ENCODE measurements at places on chromosomes 2 and 18.

GRCh38 chr2:100903534-100904258, 83.8 kb downstream of the NPAS2 start:
- DNase-seq, result no peak

- DNase-seq, result no peak
These were observed 209.3 kb upstream of the SOX11 start for GRCh38 chr2:5482929-5483331.

- no peak for DNase-seq
These were observed 3.2 kb downstream of the WDR33 start for GRCh38 chr2:127807678-127808353.

DNA sequence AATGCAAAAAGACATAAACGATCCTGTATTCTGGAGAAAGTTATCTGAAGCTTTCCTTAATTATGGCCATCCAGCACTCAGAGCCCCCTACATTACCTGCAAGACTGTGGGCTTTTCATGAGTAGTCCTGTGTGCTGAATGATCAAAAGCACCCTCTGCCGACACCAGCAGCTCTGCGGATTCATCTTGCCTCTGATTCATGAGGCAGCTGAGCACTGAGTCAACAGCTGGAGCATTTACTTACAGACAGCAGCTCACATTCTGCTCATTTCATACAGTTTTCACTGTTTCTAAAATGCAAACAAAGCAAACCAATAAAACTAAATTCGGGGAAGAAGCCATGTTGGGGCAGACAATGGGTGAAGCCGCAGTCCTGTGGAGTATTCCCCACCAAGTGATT, 886.5 kb downstream of the CNTNAP5 start:
- no peak for DNase-seq

DNA sequence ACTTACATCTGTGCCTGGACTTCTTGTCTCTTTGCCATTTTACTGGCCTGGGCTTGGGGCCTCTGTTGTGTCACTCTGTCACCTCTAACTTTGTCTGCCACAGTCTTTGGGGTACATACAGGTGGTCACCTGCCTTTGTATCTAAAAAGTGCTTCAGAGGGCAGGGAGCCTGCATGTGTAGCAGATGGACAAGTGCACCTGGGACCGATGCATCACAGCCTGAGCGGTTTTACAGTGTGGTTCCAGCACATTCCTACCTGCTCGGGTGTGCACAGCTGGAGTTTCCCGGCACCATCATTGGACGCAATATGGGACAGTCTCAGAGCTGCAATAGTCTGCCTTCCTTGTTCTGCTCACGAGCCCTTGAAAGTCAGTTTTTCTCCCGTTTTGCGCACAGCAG, 249.8 kb upstream of the RAB12 start:
- no peak for DNase-seq

- no peak for DNase-seq
These were observed 159.3 kb downstream of the HDAC4 start for GRCh38 chr2:239241431-239241960.

- DNase-seq, result no peak
These were observed 195.4 kb upstream of the CWC22 start for GRCh38 chr2:180202467-180202951.

DNA sequence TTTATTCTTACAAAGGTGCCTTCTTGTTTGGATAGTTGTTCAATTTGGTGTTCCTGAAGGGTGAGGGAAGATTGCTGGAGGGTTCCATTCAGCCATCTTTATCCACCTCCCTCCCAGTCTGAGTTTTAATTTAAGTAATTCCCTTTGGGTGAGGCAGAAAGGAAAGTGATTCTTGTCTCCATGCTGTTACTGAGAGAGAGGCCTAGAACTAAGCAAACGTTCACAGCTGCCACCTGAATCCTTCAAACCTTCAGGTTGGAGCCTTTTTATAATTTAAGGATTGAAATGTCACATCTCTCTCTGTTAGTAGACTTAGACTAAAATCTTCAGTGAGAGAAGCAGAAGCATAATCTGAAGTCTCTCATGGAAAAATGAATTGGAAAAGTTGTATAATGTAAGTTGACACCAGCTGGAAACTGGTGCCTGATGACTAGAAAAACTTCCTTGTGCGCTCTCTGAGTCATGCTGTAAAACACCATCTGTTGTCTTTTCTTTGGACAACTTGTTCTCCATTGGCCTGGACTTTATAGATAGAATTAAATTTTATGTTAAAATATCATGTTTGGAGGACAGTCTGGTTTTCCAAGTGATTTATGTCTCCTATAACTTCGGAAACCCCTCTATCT, 14.6 kb downstream of the STRADB start:
- no peak for DNase-seq

GRCh38 chr2:85737481-85737880, 16.3 kb upstream of the ATOH8 start:
- no peak for DNase-seq

GRCh38 chr2:226310146-226310545, 489.5 kb downstream of the IRS1 start:
- DNase-seq, result no peak

DNA sequence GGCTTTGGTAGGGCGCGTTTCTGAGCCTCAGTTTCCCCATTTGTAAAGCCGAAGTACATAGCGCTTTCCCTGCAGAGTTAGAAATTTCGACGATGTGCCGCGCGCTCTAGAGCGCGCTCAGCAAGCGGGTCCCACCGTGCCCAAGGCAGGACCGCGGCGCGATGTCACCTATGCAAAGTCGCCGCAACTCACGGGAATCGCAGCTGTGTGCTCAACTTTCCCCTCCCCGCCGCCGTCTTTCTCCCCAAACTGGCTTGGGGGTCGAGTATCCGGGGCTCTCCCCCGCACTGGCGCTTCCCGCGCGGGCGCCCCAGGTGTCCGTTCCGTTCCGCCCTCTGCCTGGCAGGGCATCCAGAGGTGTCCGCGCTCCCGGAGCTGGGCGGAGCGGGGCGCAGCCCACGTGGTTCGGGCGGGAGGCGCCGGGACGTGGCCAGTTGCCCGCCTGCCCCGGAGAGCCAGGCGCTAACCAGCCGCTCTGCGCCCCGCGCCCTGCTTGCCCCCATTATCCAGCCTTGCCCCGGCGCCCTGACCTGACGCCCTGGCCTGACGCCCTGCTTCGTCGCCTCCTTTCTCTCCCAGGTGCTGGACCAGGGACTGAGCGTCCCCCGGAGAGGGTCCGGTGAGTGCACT, at the start of gene MLPH:
Gene MLPH, plus strand, starts transcription at position 433 of the 630 bp plus-strand sequence. CDS start 6,176 bp downstream, outside the sequence.
- no peak for DNase-seq

DNA sequence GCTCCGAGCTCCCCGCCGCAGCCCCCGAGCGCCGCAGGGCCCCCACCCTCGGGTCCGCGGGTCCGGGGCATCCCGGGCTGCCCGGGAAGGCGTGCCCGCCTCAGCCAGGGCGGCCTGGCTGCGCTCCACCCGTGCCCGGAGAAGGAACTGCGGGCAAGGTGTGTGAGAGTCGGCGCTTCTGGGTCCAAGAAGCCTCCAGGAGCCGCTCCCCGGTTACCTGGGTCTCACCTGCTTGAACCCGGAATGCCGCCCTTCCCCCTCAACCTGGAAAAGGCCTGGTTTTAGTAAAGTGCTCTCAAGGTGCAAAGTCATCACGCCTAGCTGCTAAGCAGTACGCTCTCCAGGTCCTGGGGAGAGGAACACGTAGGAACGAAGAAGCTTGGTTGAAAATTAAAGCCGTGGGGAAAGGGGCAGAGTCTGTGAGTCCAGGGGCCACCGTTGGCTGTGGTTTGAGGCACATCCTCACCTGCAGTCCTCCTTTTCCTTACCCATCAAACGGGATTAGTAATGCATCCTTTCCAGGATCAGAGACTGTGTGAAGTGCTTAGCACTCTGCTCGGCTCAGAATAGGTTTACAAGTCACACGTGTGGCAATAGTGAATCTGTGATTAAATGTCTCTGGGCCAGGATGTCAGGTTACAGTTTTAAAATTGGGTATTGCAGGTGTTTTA, 1.2 kb downstream of the ASAP2 start:
- DNase-seq, result peak; percentile 23
